ENCODE measurements at places on chromosomes 3 and 15. TPM values are rescaled to one million over a fixed set of nuclear protein-coding genes. Genes with fewer than 3 reads are reported as not detected.

DNA sequence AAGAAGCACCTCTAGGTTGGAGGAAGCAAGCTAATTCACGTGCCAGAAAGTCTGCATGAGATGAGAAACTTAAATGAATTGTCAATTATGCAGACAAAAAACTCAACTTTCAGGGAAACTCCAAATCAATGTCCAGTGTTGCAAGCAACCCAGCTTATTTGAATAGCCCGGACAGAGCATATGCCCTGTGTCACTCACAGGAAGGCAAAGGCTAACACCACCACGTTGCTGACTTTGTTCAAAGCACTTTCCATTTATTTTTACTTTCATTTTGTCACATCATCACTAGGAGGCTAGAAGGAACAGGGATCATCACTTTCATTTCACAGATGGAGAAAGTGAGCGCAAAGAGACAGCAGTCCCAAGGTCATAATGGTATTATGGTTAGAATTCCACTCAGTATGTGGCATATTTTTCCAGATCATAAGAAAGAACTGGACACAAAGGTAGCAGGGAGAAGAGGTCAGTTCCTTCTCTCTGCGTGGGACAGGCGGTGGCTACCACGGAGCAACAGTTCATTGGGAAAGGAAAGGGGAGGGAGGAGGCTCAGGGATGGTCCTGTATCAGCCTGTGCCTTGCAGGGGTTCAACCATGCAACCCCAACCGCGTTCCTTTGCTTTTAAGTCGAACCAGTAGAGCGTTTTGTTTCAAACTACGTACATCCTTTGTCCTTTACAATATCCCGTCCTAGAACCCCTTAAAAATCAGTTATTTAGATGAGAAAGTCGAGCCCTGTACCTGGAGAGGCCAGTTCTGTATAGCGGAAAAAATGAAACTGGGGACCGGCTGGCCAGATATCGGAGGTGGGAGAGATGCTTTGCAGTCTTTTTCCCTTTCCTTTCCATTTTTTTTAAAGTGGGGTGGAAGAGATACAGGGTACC is 1.1 kb downstream of the HEG1 start:
- no peak for DNase-seq

NR1I2 gene
- not detected for polyA plus RNA-seq

PCLAF gene
- 55.0 TPM for polyA plus RNA-seq

GRCh38 chr15:88513195-88513594 is 33.3 kb downstream of the DET1 start:
- DNase-seq, result no peak

DNA sequence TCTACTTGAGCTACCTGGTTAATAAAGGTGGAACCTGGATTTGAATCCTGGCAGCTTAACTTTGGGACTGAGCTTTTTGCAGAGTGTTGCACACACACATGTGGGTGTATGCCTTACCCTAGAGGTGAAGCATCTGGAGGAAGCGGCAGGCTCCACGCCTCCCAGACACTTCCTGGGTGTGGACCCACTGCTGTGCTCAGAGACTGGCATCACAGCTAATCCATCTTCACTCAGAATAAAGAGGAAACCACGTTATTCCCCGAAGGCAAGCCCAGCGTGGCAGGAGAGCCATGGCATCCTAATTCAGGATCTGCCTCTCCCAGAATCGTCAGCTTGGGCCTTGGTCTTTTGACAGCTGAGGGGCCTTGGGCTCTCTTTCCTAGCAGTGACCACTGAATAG is 25.5 kb downstream of the CCDC13 start:
- no peak for DNase-seq

GRCh38 chr3:76965122-76965725 is 74.7 kb upstream of the ROBO2 start:
- no peak for DNase-seq

DNA sequence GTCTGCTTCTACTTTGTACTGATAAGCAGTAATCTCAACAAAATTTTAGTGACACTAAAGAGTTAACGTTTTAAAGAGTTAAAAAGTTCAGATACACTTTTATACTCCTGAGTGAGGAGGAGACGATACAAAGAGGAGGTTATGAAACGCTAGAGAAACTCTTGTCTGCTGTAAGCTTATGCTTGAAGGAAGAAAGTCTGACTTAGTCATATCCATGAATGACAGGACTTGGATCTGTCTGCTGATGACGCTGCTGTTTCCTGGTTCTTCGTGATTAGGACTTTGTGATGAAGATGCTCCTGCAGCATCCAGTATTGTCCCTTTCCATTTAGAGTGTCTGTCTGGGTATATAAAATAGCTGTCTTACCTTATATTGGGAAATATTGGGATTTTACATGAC is 15.8 kb downstream of the TCF12 start:
- no peak for DNase-seq

FGF12 gene
- 4.1 TPM for polyA plus RNA-seq

DNA sequence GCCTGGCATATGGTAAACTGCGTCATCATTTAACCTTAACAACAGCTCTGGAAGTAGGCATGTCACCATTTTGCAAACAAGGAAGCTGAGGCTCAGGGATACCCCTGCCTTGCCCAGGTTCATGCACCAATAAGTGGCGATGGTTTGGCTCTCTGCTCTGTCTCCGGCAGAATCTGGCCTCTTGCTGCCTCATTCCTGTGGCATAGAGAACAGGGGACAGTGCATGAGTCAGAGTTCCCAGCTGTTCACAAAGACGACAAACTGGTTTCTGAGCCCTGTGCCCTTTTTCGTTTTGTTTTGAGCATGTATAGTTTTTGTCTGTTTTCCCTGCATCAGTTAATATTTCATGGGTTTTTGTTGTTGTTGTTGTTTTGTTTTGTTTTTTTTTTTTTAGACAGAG is 236.8 kb downstream of the OPA1 start:
- peak; percentile 71 for DNase-seq

LEKR1 gene
- 0.14 TPM for polyA plus RNA-seq

GRCh38 chr15:60394689-60395097 is 3.1 kb downstream of the ANXA2 start:
- DNase-seq, result peak; percentile 56

DNA sequence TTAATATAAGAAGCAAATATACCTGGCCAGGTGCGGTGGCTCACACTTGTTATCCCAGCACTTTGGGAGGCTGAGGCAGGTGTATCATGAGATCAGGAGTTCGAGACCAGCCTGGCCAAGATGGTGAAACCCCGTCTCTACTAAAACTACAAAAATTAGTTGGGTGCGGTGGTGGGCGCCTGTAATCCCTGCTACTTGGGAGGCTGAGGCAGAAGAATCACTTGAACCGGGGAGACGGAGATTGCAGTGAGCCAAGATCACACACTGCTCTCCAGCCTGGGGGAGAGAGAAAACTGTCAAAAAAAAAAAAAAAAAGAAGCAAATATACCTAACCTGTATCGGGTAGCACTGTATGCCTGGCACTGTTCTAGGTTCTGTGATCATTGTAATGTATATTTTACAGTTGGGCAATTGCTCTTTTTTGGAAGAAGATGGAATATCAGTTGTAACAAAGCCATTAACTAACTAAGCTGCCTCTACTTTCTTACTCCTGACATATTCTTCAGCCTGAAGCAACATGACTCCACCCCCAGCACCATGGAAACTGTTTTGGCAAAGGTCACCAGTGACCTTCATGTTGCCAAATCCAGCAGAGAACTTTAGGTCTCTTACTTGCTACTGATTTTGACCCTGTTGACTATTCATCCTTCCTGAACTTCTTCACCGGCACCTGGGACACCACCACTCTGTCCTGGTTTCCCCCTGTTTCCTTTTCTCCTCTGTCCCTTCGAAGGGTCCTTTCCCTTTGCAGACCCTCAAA is 203.8 kb downstream of the RPLP1 start:
- no peak for DNase-seq

GRCh38 chr3:136184703-136185102 is 11.4 kb downstream of the MSL2 start:
- DNase-seq, result no peak

CGNL1 gene
- polyA plus RNA-seq, result 0.07 TPM

GRCh38 chr3:67090474-67090873 is 92.4 kb downstream of the KBTBD8 start:
- DNase-seq, result no peak

- DNase-seq, result no peak
These were observed 24.4 kb upstream of the RAB7A start for GRCh38 chr3:128701342-128702212.

CHST2 gene
- polyA plus RNA-seq, result 1.6 TPM

DNA sequence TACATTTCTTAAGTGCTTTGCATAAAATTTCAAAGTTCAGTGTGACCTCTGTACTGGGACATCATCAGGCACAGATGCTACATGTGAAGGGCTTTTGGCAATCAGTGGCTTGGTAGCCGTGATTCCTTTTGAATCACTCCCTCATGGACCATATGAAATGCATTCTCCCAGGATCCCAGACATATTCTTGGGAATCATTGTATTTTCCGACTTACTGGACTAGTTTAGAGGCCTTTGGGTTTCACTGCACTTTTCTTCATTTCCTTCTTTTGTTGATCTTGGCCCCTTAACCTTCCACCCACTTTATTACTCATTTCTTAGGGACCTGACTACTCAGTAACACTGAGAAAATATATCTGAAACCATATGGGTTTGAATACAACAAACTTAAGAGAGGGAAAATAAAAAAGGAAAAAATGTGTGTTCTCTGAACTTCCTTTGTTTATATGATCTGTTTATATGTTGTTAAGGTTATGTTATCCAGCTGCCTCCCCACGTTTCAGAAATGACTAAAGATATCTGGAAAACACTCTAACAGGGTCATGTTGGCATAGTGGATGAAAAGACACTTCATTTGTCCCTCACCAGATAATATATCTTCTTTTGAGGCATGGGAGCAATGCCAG is 35.1 kb downstream of the HMG20A start:
- DNase-seq, result no peak

- no peak for DNase-seq
These were observed 60.7 kb downstream of the ABI3BP start for GRCh38 chr3:100932491-100932890.

DNA sequence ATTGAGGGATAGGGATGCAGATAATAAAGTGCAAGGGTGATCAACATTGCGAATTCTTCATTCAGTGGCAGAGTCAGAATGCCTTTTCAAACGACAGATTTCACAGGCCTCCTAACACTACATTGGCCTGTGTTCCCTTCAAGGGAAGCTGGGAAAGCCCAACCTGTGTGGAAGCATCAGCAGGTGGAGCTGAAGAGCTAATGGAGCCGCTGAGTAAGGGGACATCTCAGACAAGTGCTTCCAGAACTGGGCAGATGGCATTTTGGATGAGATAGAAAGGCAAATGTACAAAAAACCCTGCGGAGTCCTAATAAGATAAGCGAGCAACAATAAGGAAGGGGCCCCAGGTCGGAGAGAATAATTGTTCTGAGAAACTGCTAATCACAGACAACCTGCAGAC is 8.5 kb upstream of the SLC24A5 start:
- no peak for DNase-seq

DNA sequence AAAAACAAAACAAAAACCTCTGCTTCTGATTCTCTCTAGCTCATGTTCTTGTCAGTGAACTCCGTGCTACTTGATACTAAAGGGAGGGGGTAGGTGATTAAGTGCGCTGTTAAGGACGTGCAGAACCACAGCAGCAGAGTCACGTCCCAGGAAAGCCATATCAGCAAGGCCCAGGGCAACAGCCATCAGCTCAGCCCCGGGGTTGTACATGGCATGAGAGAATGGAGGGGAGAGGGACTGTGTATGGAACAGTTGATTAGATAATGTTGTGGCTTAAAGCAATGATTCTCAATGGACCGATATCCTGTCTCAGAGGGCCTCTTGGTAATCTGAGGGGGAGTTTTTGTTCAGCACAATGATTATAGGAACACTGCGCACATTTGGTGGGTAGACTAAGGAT is 27.6 kb downstream of the C2CD4A start:
- no peak for DNase-seq

ZDHHC23 gene
- 1.4 TPM for polyA plus RNA-seq

DNA sequence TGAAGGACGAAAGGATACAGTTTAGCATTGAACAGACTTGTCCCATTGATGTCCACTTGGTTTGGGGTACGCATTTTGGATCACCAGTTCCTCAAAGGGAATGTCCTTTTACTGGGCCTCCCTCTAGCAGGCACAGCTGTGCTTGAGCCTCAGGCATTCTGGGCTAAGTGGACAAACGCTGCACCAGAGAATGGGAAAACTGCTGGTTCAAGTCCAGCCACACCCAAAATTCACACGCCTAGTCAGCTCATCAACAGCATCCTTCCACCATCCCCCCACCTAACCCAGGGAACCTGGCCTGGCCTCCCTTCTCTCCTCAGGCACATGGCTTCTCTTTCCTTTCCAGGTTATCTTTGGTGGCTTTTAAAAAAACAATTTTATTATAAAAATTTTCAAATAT is 59.1 kb upstream of the ALDH1A3 start:
- no peak for DNase-seq

REC114 gene
- polyA plus RNA-seq, result not detected

DNA sequence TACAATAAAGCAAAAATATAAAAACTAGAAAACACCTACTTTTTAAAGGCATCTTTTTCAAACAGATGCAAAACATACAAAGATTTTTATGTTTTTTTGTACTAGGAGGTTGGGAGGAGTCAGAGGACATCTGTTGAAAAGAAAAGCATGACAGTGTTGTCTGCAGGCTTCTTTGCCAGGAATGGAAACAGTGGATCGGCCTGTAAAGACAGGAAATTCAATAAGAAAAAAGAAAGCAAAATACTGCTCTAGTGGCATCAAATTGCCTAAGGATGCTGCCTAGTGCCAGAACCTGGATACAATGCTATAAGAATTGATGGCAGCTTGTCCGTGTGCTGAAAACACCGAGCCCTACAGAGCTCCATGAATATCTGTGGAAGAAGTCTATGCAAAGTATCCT is 69.9 kb downstream of the TBC1D5 start:
- DNase-seq, result no peak

SLC22A14 gene
- 0.08 TPM for polyA plus RNA-seq

GRCh38 chr3:196932600-196932999 is 9.7 kb downstream of the NCBP2 start:
- no peak for DNase-seq

DNA sequence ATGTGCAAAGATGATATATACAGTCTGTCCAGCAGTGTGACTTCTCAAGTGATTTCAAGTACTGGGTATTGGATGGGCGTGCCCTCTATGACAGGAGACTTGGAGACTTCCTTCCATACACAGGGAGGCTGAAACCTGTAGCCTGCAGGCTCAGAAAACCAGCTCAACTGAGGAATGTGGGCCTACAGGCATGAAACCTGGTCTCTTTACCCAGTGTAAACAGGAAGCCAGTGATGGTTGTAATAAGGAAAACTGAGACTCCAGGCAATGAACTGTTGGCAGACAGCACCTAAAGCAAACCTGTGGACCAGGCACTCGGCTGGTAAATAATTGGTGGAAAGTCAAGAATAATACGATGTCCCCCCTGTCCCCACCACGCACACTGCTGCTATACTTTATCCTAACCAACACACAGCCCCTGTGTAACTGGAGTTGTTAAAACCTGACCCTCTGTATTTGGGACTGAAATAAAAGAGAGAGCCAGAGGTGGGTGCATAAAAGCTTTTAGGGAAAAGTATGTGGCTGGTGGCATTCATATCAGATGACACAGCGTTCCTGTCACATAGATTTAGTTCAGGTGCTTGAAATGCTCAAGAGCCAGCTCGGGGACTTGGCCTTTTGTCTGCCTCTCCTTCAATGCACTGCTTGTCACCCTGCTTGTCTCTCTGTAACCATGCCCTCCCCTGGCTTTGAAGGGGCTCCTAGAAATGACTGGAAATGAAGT is 144.7 kb downstream of the TPRG1 start:
- DNase-seq, result no peak

ACKR2 gene
- 0.23 TPM for polyA plus RNA-seq

- no peak for DNase-seq
These were observed 387.4 kb upstream of the C2CD4B start for GRCh38 chr15:62552444-62552843.
